ENCODE measurements at places on chromosomes 11 and 22.

DNA sequence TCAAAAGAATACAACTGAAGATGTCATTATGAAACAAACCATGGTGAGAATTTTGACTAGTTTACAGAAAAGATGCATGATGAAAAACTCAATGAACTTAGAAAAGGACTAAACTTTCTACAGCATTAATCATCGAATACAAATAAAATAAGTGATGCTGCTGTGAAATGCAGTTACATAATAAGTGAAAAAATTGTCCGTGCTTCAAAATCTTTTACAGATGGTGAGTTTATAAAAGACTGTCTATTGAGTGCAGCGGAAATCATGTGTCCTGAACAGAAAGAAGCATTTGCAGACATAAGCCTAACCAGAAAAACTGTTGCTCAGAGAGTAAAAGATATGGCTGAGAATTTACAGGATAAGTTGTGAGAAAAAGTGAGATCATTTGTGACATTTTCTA lies 33.8 kb downstream of the NEAT1 start:
- no peak for DNase-seq

DNA sequence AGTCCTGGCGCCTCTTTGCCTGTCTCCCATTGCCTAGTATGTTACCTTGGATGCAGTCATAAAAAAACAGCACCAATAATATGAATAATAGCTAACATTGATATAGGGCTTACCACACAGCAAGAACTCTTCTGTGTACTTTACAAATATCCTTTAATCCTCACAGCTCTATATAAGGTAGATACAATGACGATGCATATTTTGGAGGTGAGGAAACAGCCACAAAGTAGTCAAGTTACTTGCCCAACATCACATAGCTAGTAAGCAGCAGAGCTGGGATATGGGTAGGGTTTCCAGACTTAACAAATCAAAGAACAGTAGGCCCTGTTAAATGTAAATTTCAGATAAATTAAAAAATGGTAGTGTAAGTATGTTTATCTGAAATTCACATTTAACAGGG lies 128.8 kb downstream of the ST3GAL4 start:
- DNase-seq: no peak

- DNase-seq: no peak
Observed at GRCh38 chr11:32885556-32885955, 7.1 kb upstream of the QSER1 start.

DNA sequence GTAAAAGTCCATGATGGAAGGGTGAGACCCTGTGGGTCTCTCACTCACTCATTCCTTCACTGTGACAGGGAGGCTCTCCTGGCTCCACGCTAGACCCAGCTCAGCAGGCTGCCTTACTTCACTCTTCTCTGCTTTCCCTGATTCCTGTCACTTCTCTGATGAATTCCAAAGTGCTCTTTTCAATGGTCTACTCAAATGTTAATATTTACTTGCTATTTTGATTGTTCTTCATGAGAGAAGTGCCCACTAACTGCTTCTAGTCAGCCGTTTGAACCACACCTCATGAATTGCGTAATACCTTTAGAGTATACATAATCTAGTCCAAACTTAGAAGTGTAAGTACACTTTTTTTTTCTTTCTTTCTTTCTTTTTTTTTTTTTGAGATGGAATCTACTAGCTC lies 1350.2 kb upstream of the RAG2 start:
- DNase-seq: no peak

DNA sequence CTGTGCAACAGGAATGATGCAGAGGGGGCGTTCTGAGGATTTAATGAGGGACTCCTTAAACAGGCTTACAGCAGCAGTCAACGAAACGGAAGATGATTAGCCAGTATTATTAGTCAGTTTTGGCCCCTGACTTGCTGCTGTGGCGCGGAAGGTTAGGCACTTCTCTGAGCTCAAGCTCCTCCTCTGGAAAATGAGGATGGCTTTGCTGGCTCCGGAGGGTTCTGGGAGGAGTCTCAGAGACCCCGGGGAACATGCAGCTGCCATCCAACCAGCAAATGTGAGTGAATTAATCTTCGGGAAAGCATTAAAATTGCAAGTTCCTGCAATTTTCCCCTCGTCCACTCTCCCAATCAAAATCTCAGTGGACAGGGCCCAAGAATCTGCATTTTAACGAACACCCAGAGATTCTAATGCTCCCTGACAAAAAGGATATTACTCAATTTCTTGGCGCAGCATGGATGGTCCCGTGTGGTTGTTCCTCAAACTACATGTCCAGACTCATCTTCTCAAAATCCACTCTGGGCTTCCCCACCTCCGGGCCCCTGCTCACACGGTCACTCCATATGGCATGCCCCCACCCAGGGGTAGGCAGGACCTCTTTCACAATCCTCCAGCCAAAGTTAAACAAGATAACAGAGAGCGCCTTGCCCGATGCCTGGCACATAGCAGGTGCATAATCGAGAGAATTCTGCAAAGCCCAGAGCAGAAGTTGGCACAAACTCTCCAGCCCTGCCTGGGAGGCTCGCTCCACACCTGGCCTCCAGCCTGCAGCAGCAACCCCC lies 6.4 kb downstream of the ELFN2 start:
- DNase-seq: no peak

DNA sequence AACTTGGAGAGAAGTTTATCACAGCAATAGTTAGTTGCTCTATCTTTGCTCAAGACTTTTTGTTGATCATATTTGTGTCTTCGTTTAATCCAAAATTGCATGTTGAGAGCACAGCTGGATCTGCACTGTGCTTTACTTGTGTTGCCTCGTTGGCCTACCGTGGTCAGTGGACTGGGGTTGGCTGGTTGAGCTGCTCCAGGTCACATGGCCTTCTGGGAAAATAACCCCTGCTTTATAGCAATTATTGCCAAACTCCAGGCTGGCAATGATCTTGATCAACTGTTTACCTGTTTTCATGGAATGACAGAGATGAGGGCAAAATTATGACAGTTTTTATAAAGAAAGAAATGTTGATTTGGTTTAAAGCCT lies 5.7 kb upstream of the PLET1 start:
- no peak for DNase-seq

DNA sequence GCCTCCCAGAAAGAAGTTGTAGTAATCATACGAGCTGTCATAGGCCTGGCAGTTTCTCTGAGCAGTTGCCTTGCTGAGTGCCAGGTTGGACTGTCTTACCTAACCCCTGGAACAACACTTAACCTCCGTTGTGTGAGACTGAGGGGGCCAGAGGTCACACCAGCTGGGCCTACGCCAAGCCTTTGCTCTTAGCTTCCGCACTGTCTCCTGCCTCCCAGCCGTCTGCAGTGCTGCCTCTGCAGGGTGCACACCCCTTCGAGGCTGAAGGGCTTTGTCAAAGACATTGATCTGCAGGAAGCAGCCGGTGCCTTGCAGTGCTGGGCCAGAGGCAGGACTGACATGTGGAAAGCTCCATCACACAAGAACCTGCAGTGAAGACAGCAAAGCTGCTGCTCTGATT lies 16.7 kb downstream of the TAB1 start:
- no peak for DNase-seq

- no peak for DNase-seq
Observed at GRCh38 chr11:124278261-124278660, 22.1 kb downstream of the OR8G5 start.

DNA sequence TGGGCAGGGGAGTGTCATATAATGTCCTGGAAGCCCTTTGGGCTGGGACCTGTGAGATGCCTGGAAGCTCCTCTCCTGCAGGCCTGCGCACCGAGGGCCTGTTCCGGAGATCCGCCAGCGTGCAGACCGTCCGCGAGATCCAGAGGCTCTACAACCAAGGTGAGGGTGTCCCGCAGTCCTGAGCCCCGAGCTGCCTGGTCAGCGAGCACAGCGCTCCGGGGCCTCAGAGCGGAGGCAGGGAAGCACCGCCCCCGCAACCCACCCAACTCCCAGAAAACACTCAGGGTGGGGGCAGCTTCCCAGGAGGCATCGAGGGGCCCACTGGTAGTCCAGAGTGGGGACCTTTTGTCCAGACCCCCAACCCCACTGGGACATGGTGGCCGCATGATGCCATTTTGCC lies 95.5 kb downstream of the ARHGAP8 start:
- no peak for DNase-seq
